CD14-positive monocyte (primary cell): ENCODE measurements at places on chromosomes 6 and 20.

GRCh38 chr20:3900187-3900604 is 11.0 kb downstream of the PANK2 start:
- no peaks in the 10 kb centered on the region for H3K27me3 ChIP-seq
- H3K4me1 ChIP-seq = peaks cover 90% of the 10 kb centered on the region
- peak overlapping the region; percentile 41 for H3K4me3 ChIP-seq
- peaks cover 7% of the 10 kb centered on the region for H3K36me3 ChIP-seq

GRCh38 chr6:48397887-48398286 is 286.9 kb upstream of the PTCHD4 start:
- no peaks in the 10 kb centered on the region for H3K4me1 ChIP-seq
- no peaks in the 10 kb centered on the region for H3K36me3 ChIP-seq
- no peaks in the 10 kb centered on the region for H3K27me3 ChIP-seq

DNA sequence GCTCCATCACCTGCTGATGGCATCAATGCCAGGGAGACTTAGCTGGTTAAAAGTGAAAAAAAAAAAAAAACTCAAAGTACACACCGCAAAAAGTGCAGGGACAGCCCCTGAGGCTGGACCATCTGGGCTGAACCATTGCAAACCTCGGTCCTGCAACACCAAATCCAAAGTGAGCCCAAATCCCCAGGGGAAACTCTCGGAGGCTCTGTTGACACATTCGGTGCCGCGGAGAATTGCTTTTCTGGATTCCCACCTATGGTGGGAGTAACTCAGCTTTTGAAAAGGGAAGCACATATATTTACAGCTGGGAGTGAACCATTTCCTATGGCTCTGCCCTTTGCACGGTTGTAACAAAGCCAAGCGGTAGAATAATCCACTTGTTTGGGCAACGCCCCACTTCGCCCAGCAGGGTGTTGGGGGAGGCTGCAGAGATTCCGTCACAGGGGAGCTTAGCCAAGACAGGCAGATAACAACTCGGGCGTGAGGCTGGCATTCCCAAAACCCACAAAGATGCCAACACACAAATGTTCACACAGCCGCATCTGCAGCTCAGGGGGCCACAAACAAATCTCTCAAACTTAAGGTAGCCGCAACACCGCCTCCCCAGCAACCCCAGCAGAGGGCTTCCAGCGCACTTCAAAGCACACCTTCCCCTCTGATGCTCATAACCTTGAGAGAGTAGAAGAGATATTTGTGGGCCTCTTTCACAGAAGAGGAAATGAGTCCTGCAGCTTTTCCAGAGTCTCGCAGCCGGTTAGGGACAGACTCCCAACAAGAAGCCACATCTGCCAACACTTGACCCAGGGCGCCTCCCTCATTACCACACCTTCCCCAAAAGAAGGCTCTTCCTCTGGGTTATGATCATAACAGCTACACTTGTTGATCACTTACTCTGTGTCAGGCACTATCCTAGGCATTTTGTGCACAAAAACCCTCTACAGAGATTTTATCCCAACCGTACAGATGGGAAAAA is 11.4 kb downstream of the ZC3H12D start:
- no peaks in the 10 kb centered on the region for H3K4me1 ChIP-seq
- H3K27ac ChIP-seq = no peak overlapping the region
- H3K4me3 ChIP-seq = no peak overlapping the region
- no peaks in the 10 kb centered on the region for H3K27me3 ChIP-seq
- no peak for DNase-seq

DNA sequence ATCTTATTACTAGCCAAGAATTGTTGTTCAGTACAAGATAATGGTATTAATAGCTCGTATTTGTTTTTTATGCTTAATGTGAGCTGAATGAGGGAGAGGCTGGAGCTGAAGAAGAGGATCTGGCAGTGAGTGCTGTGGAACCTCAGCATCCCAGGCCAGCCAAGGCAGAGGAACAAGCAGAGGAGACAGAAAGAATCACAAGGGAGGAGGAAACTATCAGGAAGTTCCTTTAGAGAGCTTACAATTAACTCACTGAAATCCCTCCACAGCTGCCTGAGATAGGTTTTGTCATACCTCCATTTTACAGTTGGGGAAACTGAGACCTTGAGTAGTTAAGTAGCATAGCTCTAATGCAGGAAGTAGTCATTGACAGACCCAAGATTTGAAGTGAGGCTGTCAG is 39.9 kb upstream of the TULP4 start:
- H3K4me3 ChIP-seq = no peak overlapping the region
- no peak for DNase-seq
- no peak overlapping the region for H3K27ac ChIP-seq
- no peaks in the 10 kb centered on the region for H3K27me3 ChIP-seq
- no peaks in the 10 kb centered on the region for H3K36me3 ChIP-seq
